Fibroblast of villous mesenchyme (primary cell): ENCODE measurements at places on chromosomes 5 and 9.
A peak's percentile ranks its signal among the peaks of the same experiment; 100 is the strongest.

GRCh38 chr5:135135530-135136226, 101.7 kb upstream of the PITX1 start:
- peak; percentile 94 for DNase-seq

- DNase-seq: no peak
Observed at GRCh38 chr9:22580788-22581187, 134.2 kb downstream of the DMRTA1 start.

DNA sequence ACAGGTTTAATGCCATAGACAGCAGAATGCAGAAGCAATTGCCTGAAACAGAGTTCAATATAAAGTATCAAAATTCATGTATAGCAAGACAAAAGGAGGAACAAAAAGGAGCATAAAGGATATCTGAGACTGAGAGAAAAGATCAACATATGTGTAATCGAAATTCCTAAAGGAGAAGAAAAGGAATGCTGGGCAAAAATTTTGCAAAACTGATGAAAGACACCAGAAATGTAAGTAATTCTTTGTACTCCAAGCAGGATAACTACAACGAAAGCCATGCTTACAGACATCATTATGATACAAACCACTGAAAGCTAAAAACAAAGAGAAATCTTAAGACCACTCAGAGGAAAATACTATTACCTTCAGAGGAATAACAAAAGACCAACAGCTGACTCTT, 72.8 kb upstream of the MTAP start:
- DNase-seq: no peak

DNA sequence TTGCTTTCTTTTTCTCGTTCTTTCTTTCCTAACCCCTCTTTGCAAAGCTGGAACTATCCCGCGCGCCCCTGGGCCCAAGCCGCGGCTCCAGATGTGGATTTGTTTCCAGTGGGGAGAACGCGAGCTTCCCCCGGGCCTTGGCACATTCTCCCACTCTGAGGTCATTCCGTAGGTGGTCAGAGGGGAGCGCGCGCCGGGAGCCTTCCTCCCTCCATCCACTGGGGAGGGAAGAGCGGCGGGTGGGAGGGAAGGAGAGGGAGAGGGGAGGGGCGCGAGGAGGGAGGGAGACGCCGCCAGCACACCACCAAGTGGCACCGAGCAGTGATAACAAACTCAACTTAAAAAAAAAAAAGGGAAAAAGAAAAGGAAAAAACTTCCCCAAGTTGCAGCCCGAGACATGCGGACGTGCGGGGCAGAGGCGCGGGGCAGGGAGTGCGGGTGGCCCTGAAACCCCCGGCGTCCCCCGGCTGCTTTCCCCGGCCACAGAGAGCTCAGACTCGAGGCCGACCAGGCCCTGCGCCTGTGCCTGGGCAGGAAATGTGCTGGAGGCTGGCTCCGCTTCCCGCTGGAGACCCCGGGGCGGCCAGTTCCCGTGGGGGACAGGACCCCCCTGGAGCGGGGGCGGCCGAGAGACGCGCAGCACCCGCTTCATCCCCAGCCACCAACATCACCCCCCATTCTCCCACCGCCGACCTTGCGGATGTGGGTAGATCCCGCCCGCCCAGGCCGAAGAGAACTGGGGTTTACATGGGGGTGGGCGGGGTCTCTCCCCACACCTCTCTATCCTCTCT, 3.1 kb downstream of the IER5L start:
- DNase-seq: peak; percentile 93

DNA sequence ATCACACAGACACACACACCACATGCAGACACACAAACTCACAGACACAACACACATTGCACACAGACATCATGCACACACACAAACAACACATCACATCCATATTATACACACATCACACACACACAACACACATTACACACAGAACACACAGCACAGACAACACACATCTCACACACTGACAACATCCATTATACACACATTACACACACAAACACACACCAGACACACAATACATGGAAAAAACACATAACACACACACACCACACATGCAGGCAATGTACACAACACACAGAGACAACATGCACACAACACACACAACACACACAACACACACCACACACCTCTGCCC, 4.8 kb upstream of the CCDC187 start:
- DNase-seq: no peak

DNA sequence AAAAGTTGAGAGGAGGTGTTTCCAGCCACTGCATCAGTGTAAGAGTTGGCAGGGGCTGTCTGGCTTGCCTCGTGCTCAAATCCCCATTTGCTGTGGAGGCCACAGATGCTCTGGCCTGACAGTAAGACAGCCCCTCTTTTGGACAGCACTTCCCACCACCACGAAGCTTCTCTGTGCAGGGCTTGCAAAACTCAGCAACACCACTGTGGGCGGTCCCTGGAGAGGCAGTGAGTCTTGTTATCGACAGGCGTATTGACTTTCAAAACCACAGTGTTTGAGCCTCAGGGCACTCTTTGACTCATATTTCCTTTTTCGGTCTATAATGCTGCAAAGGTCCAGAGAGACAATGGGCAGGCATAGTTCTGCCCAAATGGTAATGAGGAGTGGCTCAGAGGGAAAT, 539.5 kb downstream of the EBF1 start:
- DNase-seq: no peak
